ENCODE measurements at places on chromosomes 12 and 14.

DNA sequence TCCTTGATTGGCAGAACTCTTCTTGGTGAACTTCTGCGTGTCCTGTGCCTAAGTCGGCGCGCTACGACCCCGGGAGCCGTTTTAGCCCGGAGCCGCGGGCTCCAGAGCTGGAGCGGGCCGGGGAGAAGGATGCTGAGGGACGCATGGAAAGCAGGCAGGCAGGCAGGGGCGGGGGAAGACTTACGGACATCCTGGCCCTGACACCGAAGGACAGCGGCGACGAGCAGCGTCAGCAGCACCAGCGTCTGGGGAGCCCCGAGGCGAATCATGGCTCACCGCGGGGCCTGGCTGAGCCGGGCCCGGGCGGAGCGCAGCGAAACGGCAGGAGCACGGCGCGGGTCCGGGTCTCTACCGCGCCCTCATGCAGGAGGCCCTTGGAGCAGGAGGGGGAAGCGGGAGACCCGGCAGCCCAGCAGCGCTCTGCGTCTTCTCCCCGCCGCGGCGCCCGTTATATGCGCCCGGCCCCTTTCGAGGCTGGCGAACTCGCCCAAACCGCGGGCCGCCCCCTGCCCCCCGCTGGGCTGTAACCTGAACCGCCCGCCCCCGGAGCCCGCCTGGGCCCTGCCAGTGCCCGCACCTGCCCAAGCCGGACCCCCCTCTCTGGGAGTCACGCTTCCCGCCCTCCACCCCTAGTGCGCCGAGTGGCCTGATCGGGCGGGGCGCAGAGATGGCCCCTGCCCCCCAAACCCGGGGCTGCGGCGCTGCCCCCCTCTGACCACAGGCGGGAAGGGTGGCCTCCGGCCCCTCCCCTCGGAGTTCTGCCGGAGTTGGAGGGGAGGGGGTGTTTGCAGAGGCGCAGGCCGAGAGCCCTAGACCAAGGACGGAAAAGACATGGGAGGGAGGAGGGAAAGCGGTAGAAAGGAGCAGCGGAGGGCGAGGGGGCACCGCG is at the start of gene COL2A1:
Gene COL2A1 (minus strand): TSS at position 424 of the 889 bp plus-strand sequence. CDS start 155 bp downstream, at position 269.
- no peak for DNase-seq

- no peak for DNase-seq
Observed at GRCh38 chr12:78088391-78088832, 257.7 kb downstream of the NAV3 start.

DNA sequence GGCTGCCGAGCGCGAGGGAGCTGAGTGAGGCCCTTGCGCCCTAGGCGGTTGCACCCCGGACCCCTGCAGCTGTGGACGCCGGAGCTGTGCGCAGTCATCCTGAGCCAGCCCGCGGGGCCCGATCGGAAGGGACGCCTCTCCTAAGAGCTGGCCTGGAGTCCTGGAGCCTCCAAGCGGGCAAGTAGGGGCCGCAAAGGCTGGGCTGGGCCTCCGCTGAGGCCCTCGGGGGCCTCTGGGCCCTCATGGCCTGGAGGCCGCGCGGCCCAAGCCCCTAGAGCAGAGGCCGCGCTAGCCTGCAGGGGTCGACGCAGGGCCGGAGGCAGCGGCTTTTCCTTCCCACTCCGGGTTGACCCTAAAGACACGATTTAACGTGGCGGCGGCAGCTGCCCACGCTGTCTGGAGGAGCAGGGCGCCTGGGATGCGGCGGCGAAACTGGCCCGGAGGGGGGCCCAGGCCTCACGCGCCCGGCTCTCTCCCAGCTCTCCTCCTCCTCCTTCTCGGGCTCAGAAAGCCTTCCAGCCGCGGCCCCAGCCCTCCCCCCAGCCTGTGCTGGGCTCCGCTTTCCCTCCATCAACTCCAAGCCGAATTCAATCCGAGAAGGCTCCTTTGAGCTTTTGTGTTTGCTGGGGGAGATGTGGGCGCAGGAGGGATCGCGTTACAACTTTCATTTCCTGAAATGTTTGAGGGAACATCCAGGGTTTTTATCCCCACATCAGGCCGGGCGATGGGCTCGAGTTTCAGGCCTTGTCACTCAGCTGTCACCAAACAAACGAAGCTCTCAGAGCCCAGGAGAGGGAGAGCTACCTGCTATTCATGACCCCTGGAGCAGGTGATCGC is 11.6 kb downstream of the SIX1 start:
- peak; percentile 67 for DNase-seq

GRCh38 chr12:12380949-12381593 is 24.2 kb downstream of the BORCS5 start:
- no peak for DNase-seq

- no peak for DNase-seq
Observed at GRCh38 chr12:119681728-119682638, 14.1 kb downstream of the PRKAB1 start.

DNA sequence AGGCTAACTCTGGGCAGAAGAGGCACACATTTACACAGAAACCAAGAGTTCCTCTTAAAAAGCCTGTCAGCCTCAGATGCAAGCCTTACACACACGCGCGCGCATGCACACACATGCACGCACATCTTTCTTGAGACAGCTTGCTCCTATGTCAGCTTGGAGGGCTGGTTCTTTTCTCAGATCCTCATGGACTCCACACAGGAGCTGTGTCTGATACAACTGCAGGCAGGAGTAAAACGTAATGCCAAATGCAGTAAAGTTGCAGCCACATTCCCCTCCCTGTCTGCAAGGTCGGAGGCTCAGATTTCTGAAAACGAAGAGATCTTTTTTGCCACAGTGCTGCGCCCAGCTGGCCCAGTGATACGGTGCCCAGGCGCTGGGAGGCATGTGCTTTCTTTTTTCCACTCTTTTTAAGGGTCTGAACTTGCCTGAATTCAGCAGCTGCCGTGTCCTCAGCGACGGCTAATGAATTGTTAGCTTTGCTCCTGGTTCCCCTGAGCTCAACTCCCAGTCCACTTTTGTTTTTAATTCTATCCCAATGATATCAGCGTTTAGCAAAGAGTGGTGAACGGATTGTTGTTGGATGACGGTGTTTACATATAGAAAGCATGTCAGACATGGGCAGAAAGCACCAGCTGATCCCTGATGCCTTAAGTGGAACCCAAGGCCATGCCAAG is 72.9 kb upstream of the FOXN3 start:
- DNase-seq = no peak

- DNase-seq = no peak
Observed at GRCh38 chr14:64971943-64972791, at the start of gene RAB15. TSS of gene RAB15 (minus strand) at chr14:64972336. CDS start at chr14:64972076, 260 bp downstream.

- no peak for DNase-seq
Observed at GRCh38 chr12:3614806-3615466, 123.9 kb downstream of the PRMT8 start.

GRCh38 chr12:46830731-46831334 is 5.0 kb upstream of the SLC38A4 start:
- DNase-seq = no peak

DNA sequence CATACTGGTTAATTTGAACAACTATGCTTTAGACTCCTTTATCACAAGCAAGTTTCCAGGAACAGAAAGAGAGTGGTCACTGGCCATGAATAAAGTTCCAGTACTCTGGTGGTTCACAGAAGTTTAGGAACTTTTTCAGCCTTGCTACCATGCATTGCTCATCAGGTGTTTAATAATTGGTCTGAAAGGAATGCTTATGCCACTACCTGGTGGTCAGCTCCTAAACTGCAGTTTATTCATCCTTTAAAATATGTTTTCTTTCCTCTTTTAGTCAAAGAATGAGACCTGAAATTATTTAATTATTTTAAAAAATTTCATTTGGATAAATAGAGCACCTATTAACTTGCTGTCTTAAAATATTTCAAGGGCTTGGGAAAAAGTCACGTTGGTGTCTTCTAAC is 260.1 kb upstream of the OR4E1 start:
- DNase-seq = no peak

DNA sequence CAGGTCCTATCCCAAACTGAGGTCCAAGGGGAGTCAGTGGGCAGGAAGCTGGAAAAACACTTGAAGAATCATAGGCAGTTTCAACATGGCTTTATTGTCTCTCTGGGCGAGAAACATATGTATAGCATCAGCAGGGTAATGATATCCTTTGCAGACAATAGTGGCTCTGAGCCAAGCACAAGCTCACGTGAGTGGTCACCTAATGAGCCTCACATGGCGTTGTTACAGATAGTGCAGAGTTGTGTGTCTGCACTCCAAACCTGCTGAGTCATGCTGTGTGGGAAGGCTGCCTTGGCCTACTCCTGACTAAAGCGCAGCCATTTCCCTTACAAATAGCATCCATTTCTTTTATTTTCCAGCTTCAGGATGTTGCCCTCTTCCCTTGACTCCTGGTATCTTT is 105.2 kb upstream of the SYT1 start:
- DNase-seq = no peak

- DNase-seq = no peak
Observed at GRCh38 chr12:28583701-28584261, 393.5 kb downstream of the CCDC91 start.

GRCh38 chr12:106600503-106600902 is 17.7 kb downstream of the RFX4 start:
- no peak for DNase-seq

DNA sequence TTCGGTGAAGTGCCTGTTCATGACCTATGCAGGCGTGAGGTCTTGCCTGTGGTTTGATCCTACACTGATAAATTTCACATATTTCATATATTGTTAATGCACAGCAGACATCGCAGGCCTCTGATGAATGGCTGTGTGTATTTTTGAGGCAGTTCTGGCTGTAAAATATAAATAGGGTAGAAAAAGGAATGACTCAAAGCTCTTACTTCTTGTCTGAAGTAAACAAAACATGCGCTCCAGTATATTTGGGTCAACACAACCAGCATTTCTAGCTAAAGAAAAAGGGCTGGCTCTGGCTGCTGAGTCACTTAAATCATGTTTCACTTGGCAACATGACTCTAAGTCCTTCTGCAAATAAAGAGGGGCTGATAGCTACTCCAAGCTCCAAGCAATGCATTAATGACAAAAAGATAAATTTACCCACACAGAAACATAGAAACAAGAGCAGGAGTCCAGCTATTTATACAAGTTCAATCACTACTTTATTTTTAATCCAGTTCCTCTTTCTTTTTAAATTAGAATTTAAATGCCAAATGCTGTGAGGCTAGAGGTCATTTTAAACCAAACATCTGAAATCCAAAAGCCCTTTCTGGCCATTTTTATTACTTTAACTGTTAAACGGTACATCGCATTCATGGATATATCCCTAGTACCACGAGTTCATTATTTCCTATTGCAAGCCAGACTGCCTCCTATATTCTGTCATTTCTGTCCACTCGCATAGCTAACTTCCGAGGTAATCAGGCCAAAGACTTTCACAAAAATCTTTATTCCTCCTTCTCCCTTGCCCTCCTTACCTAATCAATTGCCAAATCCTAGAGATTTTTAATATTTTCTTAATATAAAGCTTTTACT is 54.3 kb upstream of the TMCC3 start:
- DNase-seq = peak; percentile 62

DNA sequence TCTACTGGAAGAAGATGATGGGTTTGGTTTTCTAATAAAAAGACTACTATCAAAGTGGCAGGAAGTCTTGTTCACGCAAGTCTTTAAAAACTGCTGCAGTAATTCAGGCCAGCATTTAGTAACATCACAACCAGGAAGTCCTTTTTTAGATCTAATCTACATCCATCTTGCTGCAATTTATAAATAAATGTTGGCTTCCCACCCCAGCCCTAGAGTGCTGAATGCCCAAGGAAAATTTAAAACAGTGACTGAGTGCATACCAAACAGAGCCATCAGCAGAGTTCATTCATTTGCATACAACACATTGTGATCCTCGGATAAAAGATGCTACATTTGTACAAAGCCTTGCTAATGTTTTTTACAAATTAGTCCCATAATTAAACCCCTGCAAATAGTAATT is 72.1 kb downstream of the PHLDA1 start:
- no peak for DNase-seq

- no peak for DNase-seq
Observed at GRCh38 chr12:3200814-3201233, 123.6 kb downstream of the TSPAN9 start.

- no peak for DNase-seq
Observed at GRCh38 chr14:96486705-96487104, 15.5 kb upstream of the PAPOLA start.

GRCh38 chr12:92085040-92085735 is 60.5 kb downstream of the BTG1 start:
- no peak for DNase-seq

- DNase-seq = no peak
Observed at GRCh38 chr14:103696070-103696402, 19.2 kb downstream of the XRCC3 start.

DNA sequence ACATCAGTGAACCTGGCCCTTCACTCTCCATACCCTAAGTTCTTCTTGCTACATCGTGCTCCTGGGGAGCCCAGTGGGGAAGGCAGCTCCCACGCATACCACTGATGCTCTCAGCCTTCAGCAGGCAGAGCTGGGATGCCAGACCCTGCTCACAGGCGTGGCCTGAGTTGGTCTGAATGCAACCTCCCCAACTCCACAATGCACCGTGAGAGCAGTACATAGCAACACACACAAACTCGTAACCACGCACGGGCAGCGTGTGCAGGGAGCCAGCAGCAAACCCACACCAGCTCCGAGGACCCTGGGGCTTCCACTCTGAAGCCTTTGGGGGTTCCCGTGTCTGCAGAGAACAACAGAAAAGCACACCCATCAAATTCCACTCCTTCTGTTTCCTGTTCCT is 37.3 kb downstream of the ANO2 start:
- DNase-seq = no peak

DNA sequence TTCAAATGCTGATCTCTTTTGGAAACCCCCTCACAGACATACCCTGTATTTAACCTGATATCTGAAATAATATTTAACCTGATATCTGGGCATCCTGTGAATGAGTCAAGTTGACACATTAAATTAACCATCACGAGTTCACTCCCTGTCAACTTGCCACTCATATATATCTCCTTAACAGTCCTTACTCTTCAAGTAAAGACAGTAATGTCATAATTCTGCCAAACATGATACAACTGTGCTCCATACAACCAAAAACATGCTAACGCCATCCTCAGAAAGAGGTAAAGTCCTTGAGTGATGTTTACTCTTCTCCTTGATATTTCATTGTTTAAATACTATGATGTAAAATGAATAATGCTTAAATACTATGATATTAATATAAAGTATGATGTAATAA is 105.0 kb downstream of the PLCZ1 start:
- no peak for DNase-seq

DNA sequence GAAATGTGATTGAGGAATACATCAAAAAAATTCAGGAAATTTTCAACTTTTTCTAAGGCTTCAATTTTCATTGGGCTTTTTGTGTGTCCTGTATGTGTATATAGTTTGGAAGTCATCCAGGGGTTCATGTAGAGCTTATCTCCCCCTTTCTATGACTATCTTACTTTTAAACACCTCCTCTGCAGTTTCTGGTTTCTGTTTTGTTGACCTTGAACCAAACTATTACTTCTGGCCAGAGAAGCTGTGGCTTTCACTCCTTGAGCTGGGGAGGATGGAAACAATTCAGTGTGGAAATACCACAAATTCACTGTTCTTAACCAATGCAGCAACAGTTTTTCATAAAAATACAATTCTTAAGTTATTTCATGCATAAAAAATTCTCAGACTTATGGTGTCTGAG is 613.2 kb upstream of the SEL1L start:
- DNase-seq = no peak

DNA sequence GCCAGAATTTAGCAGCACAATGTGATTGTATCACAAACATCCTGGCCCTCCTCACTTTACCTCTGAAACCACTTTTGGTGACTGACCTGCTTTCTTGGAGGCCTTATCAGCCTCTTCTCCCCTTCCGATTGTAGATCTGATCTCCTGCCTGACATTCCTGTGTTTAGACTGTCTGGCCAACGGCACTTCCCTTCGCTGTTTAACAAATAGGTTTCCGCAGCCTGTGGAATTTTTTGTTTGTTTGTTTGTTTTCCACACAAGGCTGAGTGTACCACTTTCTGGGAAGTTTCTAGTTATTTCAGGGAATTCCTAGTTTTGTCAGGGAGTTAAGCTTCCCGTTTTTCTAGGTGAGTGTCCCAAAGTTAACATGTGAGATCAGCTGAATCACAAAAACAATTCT is 65.9 kb upstream of the CDKN3 start:
- no peak for DNase-seq

All from DMS153 (cell line).